ENCODE measurements at places on chromosomes 16 and 17. TPM values are rescaled to one million over a fixed set of nuclear protein-coding genes. Genes with fewer than 3 reads are reported as not detected.

DNA sequence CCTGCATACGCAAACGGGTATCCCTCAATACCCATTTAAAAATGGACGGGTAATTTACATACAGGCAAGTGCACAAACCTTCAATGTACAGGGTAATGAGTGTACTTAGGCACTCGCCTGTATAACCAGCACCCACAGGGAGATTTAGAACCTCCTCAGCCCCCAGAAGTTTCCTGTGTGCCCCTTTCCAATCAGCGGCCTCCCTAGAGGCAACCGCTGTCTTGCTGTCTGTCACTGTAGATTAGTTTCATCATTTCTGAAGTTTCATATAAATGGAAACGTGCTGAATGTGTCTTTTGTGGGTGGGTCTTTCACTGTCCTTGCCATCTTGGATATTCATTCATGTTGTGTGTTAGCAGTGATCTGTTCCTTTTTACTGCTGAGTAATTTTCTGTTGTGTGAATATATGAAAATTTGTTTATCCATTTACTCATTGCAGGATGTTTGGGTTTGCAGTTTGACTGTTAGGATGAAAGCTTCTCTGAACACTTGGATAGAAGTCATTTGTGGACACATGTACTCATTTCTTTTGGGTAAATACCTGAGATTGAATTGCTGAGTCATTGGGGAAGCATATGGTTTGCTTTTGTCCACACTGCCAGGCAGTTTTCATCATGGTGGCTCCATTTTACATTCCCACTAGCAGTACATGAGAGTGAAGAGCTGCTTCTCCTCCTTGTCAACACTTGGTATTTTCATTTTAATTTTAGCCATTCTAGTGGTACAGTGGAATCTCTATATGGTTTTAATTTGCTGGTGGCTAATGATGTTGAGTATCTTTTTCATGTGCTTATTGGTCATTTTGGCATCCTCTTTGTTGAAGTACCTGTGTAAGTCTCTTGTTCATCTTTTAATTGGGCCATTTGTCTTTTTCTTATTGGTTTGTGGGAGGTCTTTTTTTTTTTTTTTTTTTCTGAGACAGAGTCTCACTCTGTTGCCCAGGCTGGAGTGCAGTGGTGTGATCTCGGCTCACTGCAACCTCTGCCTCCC, 2.1 kb upstream of the ADCY7 start:
- DNase-seq = no peak

DNA sequence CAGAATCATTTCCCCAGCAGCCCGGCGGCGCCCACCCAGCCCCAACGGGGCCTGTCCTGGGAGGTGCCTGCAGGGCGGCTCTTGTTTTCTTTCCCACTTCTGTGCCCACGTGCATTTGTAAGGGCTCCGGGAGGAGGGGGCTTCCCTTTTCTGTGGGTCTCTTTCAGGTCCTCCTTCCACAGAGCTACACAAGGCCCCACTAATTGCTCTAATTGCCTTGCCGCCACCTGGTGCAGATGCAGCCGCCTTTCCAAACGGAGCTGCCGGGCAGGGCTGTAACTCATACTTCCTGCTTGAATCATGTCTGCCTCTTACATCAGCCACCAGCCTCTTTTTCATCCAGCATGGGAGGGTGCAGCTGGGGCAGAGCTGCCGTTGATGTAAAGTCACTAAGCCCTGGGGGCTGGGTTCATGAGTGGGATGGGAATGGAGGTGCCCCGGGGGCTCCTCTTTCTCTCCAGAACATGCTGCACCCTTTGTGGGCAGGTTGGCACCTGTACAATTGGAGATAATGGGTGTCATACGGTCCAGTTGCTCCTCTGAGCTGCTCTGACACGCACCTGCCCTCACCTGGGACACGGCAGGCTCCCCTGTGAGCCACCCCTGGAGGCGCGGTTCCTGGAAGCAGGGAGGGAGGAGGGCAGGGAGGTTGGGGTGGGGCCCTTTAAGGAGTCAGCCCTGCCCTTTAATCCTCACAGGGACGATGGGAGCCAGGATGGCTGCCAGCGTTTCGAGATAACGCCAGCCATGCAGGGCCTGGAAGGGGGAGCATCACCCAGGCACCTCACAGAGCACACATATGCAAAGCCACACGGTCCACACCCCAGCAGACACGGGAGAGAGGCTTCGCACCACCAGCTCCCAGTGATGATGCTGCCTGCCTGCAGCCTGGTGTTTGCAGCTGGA, 41.1 kb upstream of the KLHDC4 start:
- no peak for DNase-seq

DNA sequence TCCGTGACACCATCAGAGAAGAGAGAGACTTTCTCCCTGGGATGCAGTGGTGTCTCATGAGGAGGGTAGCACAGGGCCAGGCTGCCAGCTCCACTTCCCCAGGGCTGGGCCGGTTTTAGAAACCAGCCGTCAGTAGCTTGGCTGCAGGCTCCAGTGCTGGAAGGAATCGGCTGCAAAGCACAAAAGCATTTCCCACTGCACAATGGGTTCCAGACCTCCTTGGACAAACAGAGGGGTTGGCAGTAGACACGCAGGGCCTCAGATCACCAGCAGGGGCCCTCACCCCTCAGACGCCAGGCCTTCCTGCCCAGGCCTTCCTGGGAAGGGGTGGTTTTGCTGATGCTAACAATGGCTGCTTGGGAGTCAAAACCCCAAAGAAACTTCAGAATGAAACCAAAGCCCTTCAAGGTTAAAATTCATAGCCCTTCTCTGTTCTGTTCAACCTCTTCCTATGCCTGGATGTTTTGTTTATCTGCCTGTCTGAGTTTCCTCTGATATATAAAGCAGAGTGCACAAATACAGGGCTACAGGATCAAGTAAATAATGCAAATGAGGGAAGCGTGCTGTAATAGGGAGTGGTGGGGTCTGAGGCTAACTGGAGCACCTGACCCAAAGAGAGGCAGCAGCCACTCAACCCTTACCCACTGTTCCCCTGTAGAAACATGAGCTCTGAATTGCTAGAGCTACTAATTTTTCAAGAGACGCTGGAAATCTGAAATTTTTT, 26.2 kb downstream of the TEKT5 start:
- peak; percentile 68 for DNase-seq

- DNase-seq = no peak
Observed at GRCh38 chr16:51025588-51026290, 125.3 kb downstream of the SALL1 start.

- no peak for DNase-seq
Observed at GRCh38 chr17:77363821-77364361, 223.1 kb downstream of the SEC14L1 start.

DNA sequence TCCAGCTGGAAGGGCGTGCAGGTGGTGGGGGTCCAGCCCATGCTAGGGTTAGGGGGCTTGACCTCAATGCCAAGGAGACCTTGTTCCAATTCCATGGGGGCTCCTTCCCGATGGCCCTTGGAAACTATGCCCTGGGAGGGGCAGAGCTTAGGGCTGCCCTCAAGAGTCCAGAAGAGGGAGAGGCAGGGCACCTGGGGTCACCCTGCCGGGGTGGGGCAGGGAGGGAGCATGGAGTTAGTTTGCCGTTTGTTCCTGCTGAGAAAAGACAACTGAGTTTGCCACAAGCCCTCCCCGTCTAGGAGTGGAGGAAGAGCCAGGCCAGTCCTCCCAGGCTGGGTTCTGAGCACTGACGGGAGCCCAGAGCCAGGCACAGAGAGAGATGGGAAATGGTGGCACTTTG, 21.4 kb downstream of the MMP15 start:
- no peak for DNase-seq

Gene DRC3
- total RNA-seq = 1.1 TPM

Gene WNT9B
- total RNA-seq = not detected

Gene TNFSF13
- 0.11 TPM for total RNA-seq

Gene USP31
- 3.3 TPM for total RNA-seq

Gene TBC1D3B
- total RNA-seq = 0.74 TPM

Gene ABCA9
- 5.5 TPM for total RNA-seq

Gene CDH1
- total RNA-seq = 6.0 TPM

Data from SK-MEL-5 (cell line).